RKO (cell line): ENCODE measurements at places on chromosomes 16 and 17.

GRCh38 chr16:47258874-47259461 is 115.2 kb upstream of the NETO2 start:
- peak; percentile 43 for DNase-seq

GRCh38 chr17:18102640-18103039 is 5.9 kb upstream of the MYO15A start:
- no peak for DNase-seq

- DNase-seq = no peak
Observed at GRCh38 chr17:42780851-42781638, 635 bp downstream of the WNK4 start.

DNA sequence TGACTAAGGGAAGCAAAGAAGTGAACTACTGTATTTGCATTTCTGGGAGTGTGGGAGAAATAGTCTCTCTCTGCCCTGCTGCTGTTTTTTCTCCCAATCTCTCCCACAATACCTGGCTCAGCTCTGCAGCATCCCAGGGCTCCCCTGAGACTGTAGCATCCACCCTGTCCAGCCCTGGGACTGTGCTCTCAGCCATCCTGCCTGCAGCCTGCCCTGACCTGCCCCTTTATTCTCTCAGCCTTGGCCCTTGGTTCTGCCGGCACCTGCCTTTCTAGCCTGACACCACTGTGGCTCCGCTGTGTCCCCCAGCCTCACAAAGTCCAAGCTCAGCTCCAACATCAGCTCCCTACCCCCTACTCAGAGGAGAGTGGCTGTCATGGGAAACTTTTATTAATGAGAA is 1.9 kb downstream of the PDILT start:
- no peak for DNase-seq

DNA sequence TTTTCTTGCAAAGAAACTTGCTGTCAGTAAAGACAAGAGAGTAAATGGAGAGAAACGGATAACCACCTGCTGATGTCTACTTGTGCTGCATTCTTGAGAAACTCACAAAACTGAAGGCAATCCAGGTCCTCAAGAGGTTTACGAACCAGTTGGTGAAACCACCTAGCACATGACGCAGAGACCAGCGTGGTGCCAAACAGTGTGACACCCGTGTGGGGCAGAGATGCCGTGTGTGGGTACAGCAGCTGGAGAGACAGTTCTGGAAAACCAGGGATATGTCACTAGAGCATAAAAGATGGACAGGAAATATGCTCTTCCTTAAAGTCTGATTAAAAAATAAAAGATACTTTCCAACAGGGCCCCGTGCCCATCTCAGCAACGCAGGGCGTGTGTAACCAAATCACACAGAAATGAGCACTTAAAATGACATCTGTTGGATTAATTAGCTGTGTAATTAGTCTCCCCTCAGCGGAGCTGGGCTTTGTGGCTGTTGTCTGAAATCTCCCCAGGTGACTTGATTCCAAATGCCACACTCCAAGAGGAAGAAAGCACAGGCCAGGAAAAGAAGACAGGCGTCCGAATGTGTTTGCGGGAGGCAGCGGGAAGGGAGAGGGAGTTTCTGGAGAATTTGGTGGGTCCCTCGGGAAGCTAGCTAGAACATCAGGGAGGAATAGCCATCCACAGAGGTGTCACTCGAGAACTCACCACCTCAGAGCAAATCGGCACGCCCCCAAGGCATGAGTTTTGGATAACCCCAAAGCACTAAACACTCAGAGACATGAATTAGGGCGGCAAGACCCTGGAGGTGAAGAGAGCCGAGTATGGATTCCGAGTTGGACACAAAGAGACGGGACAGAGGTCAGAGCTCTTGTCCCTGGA is 109.8 kb downstream of the ZFHX3 start:
- no peak for DNase-seq

DNA sequence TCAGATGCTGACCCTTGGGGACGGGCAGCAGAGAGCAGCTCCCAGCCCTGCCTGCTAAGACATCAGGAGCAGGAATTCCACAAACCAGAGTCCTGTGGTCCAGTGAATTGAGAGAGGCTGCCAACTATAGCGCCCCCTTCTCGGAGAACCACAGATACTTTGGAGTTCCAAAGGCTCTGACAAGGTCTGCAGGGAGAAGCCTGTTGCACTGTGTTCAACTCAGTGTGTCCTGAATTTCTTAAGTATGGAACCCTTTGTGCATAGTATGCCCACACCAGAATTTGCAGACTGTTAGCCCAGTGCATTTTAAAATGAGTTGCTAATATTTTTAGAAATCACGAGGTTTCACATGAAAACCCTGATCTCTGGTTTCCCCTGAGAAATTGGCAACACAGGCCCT is 223.4 kb downstream of the KATNIP start:
- DNase-seq = no peak

DNA sequence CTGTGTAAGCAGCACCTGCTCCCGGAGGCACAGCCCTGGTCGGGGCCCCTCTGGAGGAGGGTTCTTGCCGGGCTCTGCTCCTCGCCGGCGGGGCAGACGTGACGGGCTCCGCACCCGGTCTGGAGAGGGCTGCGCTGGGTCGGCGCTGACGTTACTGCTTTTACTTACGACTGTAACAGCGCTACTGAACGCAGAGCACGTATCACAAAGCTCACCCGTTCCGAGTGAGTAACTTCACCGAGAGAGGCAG is 1.3 kb upstream of the RAB40C start:
- DNase-seq = peak; percentile 79

- no peak for DNase-seq
Observed at GRCh38 chr16:80346111-80346632, 194.6 kb upstream of the DYNLRB2 start.

- DNase-seq = no peak
Observed at GRCh38 chr16:85898521-85899442, at the start of gene IRF8. TSS of gene IRF8 (plus strand) at chr16:85899162. CDS start at chr16:85903016, 3,854 bp downstream.

DNA sequence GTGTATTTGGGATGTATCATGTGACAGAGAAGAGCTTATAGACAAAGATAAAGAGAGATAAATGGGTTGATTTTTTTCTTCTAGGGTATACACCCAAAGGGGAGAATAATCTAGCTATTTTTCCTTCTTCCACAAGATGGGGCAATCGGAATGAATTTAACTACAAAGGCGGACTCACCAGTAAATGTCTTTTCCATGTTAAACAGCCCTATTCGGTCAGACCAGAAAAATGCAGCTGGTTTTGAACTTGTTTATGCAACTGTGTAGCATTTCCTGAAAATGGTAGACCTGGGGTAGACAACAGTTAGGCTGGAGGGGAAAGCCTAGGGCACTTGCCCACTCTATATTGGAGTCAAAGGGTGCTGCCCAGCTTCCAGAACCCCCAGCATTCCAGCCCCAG is 477.1 kb downstream of the TOX3 start:
- DNase-seq = peak; percentile 52

DNA sequence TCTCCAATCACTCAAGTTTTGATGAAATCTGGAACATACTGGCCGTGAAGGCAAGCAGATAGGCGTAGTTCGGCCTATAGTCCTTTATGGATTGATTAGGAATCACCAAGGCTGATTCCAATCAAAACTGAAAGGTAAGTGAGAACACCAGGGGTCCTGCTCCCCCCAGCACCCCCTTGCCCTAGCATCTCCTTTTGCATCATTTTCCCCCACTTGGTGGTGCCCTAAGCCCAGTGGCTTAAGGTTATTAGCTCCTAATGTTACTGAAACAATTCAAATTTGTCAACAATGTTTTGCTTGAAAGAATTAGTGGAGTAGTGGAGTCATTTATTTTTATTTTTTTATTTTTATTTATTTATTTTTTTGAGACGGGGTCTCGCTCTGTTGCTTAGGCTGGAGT is 4.9 kb downstream of the SLFN14 start:
- no peak for DNase-seq

- DNase-seq = no peak
Observed at GRCh38 chr17:80166446-80166845, 3.4 kb upstream of the CARD14 start.

DNA sequence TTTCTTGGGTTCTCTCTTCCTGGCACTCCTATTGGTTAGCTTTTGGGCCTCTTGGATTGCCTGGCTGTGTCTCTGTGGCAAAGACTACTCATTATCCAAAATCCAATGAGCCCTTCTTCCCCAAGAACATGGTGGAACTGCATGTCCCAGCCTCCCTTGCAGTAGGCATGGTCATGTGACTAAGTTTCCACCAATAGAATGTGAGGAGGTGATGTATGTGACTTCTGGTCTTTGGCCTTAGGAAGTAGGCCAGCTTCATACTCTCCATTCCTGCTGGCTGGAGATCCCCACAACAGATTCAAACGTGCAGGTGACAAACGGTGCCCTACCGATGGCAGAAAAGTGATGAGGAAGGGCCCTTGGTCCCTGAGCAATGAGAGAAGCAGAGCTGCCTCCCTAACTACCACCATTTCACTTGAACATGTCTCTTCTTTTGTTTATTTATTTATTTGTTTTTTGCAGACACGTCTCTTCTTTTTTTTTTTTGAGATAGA is 17.3 kb upstream of the SPN start:
- DNase-seq = peak; percentile 59

DNA sequence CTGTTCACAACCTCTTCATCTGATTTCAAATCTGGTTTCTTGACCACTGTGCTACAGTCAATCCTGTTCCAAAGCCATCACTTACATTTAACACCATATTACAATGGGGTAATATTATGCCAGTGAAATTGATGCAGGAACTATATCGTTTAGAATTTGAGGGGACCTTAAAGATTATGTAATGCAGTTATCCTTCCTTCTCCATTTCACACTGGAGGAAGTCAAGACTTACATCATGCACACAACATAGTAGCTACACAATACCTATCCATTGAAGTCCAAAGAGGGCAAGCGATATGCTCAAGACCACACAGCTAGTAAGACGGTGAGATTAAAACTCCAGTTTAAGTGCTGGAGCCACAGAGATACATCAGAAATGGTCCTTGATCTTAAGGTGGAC is 16.8 kb downstream of the NOG start:
- no peak for DNase-seq

GRCh38 chr17:18859256-18859655 is 1.3 kb downstream of the PRPSAP2 start:
- peak; percentile 80 for DNase-seq

- DNase-seq = no peak
Observed at GRCh38 chr17:33290253-33290652, 2.8 kb downstream of the ASIC2 start.

DNA sequence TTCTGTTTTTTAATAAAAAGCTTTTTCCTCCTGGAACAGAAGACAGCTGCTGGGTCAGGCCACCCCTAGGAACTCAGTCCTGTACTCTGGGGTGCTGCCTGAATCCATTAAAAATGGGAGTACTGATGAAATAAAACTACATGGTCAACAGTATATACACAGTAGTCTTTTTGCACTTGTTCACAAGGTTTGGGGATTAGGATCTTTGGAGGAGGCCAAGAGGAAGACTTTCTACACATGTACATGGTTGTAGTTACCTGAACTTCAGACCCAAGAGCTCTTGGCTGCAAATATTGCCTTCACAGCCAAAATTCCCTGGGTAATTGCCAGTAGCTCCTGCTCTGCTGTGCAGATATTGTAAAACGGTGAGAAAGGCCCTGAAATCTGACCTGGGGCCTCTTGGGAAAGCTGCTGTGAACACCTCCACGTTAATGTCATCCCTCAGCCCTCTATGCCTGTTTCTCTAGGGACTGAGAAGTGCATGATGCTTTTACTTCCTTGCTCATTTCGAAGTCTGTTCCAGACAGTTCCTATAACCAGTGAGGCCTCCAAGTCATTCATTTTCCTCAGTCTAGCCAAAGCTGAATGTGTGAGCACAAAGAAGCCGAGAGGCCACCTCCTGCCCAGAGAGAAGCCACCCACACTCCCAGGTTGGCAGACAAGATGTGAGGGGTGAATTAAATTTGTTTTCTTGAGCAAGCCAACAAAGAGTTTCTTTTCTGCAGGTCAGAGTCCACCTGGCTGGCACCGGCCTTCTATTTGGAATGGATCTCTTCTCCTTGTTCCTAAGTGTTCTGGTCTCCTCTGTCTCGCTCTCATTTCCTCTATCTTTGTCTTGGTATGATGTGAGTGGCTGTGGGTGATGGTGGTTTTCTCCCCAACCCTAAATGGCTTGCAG is 15.9 kb downstream of the ANKRD40 start:
- no peak for DNase-seq

DNA sequence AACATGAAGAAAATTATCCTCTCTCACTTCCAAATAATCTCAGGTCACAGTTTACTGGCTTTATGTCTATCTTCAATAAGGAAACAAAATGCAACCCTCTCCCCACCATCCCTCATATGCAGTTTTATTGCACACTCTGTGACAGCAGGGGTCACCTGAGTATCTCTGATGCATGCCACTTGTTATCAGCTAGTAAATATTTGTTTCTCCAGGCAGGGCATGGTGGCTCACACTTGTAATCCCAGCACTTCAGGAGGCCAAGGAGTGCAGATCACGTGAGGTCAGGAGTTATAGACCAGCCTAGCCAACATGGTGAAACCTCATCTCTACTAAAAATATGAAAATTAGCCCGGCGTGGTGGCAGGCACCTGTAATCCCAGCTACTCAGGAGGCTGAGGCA is 61.1 kb downstream of the ADAMTS18 start:
- no peak for DNase-seq

DNA sequence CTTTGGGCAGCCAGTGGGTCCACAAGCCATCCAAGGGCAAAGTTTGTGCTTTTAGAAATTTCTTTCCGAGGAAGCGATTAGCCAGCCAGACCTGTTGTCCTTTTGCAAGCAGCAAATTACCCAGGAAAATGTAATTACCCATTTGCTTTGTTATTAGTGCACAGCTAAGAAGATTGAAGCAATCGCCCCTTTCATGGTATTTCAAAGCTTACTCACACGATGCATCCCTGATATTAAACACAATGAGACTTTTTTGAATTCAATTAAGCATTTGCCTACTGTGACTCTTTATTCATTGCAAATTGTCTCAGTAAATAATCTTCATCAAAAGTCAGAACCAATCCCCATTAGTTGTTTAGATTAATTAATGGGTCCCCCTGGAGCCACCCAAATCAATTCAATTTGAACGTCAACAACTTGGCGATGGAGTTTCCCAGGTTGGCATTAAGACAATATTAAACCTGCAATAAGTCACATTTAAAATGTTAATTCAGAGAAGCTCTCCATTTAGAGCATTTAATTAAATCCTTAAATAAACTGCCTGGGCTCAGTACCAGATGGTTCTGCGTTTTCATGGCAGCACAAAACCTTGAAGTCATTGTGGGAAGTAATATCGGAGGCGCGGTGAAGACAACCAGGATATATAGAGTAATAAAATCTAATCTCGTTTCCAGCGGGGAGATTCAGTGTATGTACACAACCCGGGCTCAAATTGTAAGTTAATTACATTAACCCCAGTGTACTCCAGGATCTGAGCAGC is 366.2 kb upstream of the TNRC6C start:
- no peak for DNase-seq

DNA sequence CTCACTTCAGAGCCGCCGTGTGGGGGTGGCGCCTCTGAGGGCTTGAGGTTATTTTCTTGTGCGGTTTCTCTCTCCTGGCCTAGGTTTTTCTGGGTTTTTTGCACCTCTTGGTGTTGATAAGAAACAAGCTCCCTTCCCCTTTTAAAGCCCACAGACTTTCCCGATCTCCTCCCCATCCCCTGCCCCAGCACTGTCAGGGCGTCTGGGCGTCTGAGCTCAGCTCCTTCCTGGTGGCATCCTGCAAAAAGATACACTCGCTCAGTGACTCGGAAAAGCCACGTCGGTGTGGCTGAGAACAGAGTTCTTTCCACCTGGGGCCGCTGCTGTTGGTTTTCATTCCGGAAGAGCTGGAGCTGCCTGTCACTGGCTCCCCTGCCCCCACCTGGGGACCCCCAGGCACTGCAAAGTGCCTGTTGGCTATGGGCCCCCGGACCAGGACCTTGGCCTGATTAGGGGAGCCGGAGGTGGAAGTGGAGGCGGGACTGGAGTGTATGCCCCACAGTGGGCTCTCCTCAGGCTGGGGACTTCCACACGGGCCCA is 14.5 kb downstream of the BAIAP2 start:
- no peak for DNase-seq

- no peak for DNase-seq
Observed at GRCh38 chr16:27326738-27327585, 13.2 kb downstream of the IL4R start.
